NCI-H524 (cell line): ENCODE measurements at places on chromosomes 7 and 10.

DNA sequence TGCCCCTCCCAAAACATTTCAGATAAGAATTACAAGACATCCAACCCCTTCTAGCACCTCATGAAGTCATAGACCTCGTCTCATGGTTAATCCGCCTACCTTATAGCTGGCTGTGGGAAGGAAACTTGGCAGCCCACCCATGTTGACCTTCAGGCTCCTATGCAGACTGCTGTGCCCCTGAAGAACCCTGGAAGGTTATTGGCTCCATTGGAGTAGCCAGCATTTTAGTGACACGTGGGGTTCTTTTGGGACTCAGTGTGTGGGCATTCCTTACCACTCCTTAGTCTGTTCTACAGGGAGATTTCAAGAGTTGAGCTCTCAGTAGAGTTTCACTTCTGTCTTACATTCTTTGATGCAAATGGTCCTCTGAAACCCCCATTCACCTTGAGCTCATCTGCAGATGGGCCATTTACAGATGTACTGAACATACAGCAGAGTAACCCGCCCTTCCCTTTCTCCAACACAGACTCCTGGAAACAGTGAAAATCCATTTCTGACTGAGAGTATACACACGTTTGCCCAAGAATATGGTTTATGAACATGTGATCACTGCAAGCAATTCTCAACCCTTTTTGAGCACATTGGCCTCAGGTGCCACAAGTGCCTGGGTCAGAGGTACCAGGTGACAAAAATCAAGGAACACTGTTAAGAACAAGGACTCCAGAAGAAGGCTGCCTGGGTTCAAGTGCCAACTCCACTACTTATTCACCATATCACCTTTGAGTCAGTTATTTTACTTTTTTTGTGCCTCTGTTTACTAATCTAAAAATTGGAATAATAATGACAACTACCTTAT is 54.0 kb upstream of the HECW1 start:
- no peak for DNase-seq

GRCh38 chr7:16881844-16882243 is at the start of gene AGR3:
AGR3 (minus strand) TSS chr7:16881983; CDS start chr7:16878618, 3,365 bp downstream.
- no peak for DNase-seq

DNA sequence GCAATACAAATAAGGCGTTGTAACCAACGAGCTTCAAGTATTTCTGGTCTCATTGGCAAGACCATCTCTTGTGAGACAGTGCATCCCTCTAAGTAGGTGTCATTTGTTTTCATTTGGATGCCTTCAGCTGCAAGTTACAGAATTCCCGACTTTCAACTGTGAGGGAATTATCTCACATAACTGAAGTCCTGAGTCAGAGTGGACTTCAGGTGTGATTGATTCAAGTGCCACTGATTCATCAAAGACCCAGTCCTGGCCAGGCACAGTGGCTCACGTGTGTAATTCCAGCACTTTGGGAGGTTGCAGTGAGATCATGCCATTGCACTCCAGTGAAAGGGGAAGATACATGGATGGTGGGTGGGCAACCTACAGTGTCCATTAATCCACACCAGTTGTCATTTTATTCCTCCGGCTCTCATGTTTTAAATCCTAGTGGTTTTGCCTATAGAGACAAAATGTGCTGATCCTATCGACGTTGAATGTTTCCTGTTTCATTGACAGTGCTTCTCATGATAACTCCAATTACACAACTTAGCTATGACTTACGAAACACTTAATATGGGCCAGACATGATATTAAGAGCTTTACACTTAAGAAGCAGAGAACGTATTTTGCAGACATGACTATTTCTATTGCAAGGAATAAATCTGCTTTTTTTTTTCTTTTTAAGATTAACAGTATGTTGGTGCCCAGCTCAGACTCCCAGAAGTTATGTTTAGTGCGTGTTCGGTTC is 268.0 kb downstream of the FRMD4A start:
- no peak for DNase-seq

- no peak for DNase-seq
These were observed 7.7 kb downstream of the INSIG1 start for GRCh38 chr7:155305231-155305904.

DNA sequence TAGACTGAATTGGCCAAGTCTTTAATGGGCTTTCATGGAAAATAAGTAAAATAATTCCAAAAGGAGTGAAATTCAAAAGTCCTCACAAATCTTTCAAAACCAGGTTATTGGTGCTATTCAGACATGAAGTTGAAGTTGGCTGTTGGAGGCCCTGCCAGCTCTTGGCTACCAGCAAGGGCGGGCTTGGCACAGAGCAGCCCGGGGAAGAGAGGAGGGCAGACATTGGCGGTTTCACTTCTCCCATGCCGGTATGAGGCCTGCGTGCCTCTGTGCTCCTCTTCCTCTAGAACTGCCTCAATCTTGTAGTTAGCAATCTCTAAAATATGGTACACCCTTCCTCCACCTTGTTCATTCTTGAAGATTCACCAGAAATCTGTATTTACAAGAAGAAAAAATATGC is 16.4 kb upstream of the NPS start:
- no peak for DNase-seq

DNA sequence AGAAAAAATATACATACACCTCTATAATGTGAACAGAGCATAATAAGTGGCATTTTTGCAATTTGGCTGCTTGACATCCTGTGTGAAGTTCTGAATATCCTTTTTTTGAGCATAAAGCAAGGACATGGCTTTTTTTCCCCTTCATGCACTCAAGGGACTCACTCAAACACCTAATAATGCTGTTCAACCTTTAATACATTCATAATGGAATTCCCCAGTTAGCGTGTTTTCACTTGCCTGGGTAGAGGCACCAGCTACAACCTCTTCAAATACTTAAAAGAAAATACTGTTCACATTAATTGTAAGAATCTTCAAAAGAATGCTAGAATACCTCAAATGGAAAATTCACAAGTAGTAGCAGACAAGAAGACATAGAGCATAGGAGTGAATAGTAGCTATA is 316.8 kb downstream of the PCDH15 start:
- no peak for DNase-seq

DNA sequence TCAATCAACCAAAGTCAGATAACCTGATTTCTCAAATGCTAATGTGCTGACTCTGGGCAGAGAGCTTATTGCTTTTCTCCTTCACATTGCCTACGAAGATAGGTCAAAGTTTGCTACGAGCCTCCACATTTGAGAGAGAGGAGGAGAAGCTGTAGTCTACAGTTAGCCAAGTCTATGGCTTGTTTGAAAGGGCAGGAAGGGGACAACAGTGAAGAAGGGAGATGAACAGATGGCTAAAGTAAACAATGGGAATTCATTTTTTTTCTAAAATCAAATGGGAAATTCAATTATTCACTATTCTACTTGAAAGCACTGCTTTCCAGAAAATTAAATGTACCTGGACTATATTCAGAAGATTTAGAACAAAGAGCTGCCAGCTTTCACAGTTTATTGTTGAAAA is 126.7 kb upstream of the C1QL3 start:
- no peak for DNase-seq

DNA sequence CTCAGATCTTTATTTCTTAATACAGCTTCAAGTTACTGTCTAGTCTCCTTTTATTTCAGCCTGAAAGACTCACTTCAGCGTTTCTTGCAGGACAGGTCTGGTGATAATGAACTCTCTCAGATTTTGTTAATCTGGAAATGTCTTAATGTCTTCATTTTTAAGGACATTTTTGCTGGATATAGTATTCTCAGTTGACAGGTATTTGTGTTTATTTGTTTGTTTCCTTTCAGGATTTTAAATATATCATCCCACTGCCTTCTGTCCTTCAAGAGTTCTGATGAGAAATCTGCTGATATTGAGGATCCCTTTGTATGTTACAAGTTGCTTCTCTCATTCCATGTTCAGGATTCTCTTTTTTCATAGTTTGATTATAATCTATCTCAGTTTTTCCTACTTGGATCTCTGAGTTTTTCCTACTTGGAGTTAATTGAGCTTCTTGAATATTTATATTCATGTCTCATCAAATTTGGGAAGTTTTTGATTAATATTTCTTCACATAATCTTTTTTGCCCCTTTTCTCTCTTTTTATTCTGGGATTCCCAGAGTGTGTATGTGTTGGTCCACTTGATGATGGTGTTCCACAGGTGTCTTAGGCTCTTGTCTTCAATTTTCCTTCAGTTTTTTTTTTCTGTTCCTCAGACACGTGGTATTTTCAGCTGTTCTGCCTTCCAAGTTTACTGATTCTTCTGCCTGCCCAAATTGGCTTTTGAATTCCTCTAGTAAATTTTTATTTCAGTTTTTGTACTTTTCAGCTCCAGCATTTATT is 49.9 kb downstream of the PTEN start:
- no peak for DNase-seq

GRCh38 chr7:157500171-157500960 is 163.6 kb downstream of the DNAJB6 start:
- no peak for DNase-seq

DNA sequence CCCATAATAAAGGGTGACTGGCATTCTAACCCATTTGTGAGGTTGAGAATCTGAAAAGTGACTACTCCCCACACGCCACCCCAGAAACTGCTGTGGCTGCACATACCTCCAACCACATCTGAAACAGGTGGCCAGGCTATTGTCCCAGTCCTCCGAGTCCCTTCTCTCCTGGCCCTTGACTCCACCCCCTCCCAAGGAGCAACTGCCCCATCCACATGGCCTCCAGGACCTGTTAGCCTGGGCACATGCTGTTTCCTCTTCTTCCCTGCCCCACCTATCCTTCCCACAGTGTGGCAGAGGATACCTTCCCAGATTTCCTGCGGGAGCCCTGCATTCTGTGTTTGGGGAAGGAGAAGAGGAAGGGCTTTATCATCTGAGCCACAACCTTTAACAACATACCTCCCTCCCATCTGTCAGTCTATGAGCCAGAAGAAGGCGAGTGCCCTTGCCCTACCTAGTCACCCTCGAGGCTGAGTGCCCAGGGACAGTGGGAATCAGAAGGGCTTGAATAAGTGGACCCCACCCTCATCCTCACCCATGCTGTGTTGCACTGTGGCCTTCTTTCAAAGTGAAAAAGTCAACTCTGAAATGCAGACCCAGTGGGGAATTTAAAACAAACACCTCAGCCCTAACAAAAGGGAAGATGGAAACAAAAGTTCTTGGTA is 11.9 kb downstream of the STEAP1B start:
- peak; percentile 62 for DNase-seq

DNA sequence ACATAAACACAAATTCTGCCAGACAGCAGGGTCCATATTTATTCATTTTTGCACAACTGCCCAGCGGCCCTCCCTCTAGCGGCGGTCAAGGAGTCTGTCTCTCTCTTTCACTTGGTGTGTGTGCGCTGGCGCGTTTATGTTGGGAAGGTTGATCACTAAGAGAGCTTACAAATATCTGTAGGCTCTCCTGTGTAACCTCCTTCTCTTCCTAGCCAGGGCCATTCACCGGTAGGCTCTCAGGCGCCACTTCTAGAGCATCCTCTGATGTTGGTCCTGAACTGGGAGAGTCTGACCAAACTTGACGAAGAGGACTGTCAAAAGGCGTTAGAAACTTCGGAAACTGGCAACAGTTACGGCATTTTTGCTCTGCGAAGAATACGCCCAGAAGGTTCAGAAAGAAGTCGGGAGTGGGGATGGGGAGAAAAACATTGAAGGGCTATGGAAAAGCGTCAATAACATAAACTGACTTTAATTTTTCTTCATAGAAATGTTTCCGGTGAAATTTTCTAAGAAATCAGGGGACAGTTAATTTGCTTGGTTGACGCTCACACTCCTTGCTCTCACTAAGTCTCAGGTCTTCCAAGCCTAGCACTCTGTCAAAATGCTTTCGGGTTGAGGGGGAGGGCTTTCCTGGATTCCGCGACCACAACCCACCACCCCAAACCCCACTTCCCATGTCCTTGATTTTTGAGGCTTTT is 731.1 kb downstream of the ZWINT start:
- no peak for DNase-seq

GRCh38 chr7:73565675-73566340 is 8.3 kb upstream of the BCL7B start:
- no peak for DNase-seq

DNA sequence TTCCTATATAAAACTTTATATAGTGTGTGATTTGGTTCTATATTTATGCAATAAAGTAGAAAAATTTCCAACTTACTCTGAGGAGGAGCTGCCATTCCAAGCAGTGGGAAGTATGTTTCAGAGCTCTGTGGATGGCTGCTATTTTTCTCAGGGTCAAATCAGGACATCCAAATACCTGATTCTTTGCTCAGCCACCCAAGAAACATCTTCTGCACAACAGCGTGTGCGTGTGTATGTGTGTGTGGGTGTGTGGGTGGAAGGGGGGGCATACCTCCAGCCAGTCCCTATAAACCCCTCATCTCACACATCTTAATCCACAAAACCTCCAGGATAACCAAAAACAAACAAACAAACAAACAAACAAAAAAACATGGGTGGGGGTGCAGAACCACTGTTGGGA is 66.3 kb upstream of the EMX2 start:
- DNase-seq: no peak

DNA sequence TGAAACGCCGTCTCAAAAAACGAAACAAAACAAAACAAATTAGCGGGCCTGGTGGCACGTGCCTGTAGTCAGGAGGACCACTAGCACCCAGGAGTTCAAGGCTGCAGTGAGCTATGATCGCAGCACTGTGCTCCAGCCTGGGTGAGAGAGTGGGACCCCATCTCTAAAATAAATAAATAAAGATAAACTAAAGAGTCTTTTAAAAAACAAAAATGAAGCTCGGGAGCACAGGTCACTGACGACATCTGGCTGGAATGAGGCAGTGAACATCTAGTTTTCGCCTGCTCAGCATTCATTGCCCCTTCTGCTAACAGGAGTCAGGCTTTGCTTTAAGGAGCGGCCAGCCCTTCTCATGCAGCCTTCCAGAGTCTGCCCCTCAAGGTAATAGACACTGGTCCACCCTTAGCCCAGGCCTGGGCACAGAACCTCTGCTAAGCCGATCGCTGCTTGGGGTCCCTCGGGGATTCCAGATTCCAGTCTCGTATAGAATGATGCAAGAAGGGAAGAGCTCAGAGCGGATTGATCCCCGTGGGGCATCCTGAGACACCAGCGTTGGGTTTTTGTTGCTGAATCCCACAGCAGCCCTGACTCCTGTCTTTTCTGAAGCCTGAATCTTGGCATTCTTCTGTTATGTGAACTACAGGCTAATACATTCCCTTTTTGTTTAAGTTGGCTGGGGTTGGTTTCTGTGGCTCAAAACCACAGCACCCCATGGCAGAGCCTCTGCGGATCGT is 14.2 kb upstream of the FOXK1 start:
- DNase-seq: no peak

- DNase-seq: no peak
These were observed 53.5 kb downstream of the ZNF467 start for GRCh38 chr7:149719912-149720335.

DNA sequence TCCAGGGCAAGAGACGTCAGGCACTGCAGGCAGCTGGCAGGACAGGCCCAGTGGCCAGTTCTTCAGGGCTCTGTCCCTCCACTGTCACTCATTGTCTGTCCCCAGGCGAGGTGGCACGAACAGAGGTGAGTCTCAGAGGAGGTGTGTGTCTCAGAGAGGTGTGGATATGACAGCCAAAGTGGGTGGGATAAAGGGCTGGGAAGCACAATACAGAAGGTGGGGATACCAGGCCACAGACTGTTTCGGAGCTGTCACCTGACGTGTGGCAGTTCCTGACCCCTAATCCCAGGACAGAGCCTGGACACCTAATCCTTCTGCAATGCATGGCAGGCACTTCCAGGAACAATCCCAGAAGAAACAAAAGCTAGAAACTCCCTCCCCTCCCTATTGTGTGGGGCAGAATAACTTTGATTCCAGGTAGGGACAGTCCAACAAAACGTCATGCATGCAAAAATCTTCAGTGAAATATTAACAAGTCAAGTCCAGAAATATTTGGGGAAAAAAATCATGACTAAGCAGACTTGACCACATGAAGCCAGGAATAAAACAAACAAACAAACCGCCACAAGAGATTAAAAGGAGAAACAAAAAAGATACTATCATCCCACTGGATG is 11.6 kb downstream of the KLRG2 start:
- no peak for DNase-seq

- no peak for DNase-seq
These were observed 25.3 kb downstream of the PITRM1 start for GRCh38 chr10:3147117-3147820.
